ENCODE measurements at places on chromosomes 13 and 19. TPM values are rescaled to one million over a fixed set of nuclear protein-coding genes. Genes with fewer than 3 reads are reported as not detected.

STOML3 gene
- not detected for total RNA-seq

SHISA2 gene
- 0.17 TPM for total RNA-seq

NLRP5 gene
- total RNA-seq: not detected

CXCL17 gene
- total RNA-seq: not detected

CCNE1 gene
- total RNA-seq: 29.7 TPM

ZNF471 gene
- 0.39 TPM for total RNA-seq

TNFAIP8L1 gene
- 17.4 TPM for total RNA-seq

KCNJ14 gene
- total RNA-seq: 1.2 TPM

ANGPTL4 gene
- total RNA-seq: 2.9 TPM

ZNF724 gene
- total RNA-seq: 14.5 TPM

ZNF17 gene
- total RNA-seq: 4.2 TPM

DNA sequence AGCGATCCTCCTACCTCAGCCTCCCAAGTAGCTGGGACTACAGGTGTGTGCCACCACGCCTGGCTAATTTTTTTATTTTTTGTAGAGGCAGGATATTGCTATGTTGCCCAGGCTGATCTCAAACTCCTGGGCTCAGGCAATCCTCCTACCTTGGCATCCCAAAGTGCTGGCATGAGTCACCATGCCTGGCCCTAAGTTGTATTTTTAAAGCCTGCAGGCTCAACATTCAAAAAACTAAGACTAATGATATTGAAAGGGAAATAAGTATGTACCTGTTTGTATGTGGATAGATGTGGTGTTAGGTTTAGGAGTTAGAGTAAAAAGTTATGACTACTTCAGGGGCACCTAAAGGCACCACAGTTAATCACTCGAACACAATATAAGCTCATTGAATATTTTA lies 5.4 kb upstream of the IPO5 start:
- peaks cover 3% of the 10 kb centered on the region for H3K27me3 ChIP-seq
- H3K4me1 ChIP-seq: peaks cover 5% of the 10 kb centered on the region

GRCh38 chr19:867301-867793 lies 7.9 kb downstream of the CFD start:
- no peak overlapping the region for H3K4me3 ChIP-seq
- H3K36me3 ChIP-seq: peaks cover 7% of the 10 kb centered on the region

- H3K36me3 ChIP-seq: no peaks in the 10 kb centered on the region
- no peak for DNase-seq
- H3K27ac ChIP-seq: no peak overlapping the region
- no peaks in the 10 kb centered on the region for H3K4me1 ChIP-seq
- peaks cover 1% of the 10 kb centered on the region for H3K27me3 ChIP-seq
- no peak overlapping the region for H3K4me3 ChIP-seq
Measured at GRCh38 chr13:96080676-96081075, 9.2 kb upstream of the HS6ST3 start.

GRCh38 chr13:95406176-95406575 lies 104.9 kb upstream of the ABCC4 start:
- H3K27ac ChIP-seq: no peak overlapping the region
- no peak for DNase-seq
- no peaks in the 10 kb centered on the region for H3K36me3 ChIP-seq
- H3K4me3 ChIP-seq: no peak overlapping the region
- peaks cover 6% of the 10 kb centered on the region for H3K27me3 ChIP-seq

DNA sequence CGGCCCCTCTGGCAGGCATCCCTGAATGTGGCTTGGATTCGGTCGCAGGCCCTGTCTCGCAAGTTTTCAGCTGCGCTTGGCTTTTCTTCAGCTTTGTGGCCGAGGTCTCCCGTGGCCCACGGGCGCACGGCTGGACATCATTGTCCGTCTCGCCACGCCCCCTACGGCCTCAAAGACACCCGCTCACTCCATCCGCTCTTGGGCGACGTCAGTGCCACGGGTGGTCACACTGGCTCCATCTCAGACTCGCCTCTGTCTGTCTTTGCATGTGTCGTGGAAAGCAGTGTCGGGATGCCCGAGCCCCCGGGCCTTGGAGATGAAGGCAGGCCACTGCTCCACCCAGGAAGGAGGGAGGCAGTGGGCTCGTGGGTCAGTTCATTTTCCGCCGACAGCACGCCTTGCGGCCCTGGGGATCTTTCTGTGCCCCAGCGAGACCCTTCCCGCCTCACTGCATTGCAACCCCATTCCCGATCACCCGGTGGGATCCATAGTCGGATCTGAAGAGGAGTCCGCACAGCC lies 51.0 kb downstream of the ZNF146 start:
- no peak overlapping the region for H3K4me3 ChIP-seq
- H3K27me3 ChIP-seq: no peaks in the 10 kb centered on the region
- peaks cover 2% of the 10 kb centered on the region for H3K36me3 ChIP-seq
- H3K4me1 ChIP-seq: no peaks in the 10 kb centered on the region
- no peak overlapping the region for H3K27ac ChIP-seq

GRCh38 chr19:39936020-39936419 lies 1.6 kb upstream of the FCGBP start:
- peak overlapping the region; percentile 78 for H3K27ac ChIP-seq
- peaks cover 60% of the 10 kb centered on the region for H3K4me1 ChIP-seq
- no peaks in the 10 kb centered on the region for H3K27me3 ChIP-seq
- DNase-seq: no peak

DNA sequence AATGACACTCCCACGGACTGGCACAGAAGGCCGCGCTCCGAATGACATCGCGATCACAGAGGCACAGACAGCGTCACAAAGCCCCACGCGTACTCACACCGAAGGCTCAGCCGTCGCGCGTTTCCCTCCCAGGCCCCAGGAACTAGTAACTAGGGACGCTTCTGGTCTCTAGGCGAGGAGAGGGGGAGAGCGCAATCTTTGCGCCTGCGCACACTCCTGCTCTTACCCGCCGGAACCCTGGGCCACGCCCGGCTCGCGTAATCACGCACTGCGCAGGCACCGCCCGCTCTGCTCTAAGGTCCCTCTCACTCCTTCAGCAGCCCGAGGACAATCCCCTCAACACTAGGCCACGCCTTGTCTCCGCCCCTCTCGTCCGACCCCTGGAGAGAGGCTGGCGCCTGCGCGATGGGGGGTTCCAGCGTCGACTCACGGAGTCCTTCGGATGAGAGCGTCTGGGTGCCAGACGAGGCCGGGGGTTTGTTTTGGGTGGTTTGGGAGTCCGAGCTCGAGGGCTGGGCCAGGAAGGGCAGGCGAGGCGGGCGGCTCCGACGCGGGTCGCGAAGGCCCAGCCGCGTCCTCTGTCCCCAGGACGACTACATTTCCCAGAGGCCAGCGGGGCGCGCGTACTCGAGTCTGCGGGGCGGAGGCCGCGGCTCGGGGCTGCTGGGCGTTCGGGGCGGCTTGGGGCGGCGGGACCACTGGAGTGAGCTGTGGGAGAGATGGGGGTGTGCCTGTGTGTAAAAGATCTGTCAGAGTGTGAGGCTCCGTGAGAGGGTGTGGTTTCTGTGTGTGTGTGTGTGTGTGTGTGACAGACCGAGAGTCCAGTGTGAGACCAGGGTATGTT lies at the start of gene ZNF471:
Gene ZNF471, plus strand, starts transcription at position 410 of the 844 bp plus-strand sequence. CDS start 3,717 bp downstream, outside the sequence.
- peaks cover 20% of the 10 kb centered on the region for H3K36me3 ChIP-seq
- peaks cover 5% of the 10 kb centered on the region for H3K4me1 ChIP-seq
- DNase-seq: peak; percentile 79

GRCh38 chr19:43470288-43470687 lies 4.9 kb upstream of the LYPD3 start:
- peaks cover under 1% of the 10 kb centered on the region for H3K36me3 ChIP-seq
- H3K27me3 ChIP-seq: no peaks in the 10 kb centered on the region
- no peak overlapping the region for H3K4me3 ChIP-seq
- H3K4me1 ChIP-seq: peaks cover 43% of the 10 kb centered on the region

DNA sequence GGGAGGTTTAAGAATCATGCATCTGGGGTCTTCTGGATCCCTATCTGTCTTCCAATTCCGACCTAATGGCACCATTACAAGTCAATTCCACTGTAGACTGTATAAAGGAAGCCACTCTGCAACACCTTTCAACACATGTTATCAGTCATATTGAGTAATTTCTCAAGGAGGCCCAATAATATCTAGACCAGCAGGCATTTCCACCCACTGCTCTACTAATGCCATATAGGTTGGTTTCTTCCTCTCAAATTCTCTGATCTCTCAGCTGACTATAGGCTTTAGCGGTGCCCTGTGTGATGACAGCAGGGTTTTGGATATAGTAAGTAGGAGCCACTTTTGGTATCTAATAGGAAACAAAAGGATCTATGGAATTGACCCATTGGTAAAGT lies 12.4 kb upstream of the ITM2B start:
- H3K4me3 ChIP-seq: peak overlapping the region; percentile 65
- peak; percentile 46 for DNase-seq
- peaks cover 16% of the 10 kb centered on the region for H3K36me3 ChIP-seq
- peak overlapping the region; percentile 51 for H3K27ac ChIP-seq
- H3K27me3 ChIP-seq: peaks cover 3% of the 10 kb centered on the region

- peak; percentile 38 for DNase-seq
- H3K4me1 ChIP-seq: peaks cover 26% of the 10 kb centered on the region
- H3K27me3 ChIP-seq: no peaks in the 10 kb centered on the region
Measured at GRCh38 chr13:113216254-113217048, 7.0 kb downstream of the CUL4A start.

- H3K4me3 ChIP-seq: no peak overlapping the region
- H3K27ac ChIP-seq: no peak overlapping the region
- no peaks in the 10 kb centered on the region for H3K4me1 ChIP-seq
Measured at GRCh38 chr19:29798774-29799497, 12.9 kb upstream of the CCNE1 start.

GRCh38 chr13:23690668-23691067 lies 120.5 kb downstream of the TNFRSF19 start:
- no peaks in the 10 kb centered on the region for H3K36me3 ChIP-seq
- DNase-seq: no peak
- H3K4me1 ChIP-seq: no peaks in the 10 kb centered on the region
- no peak overlapping the region for H3K4me3 ChIP-seq

DNA sequence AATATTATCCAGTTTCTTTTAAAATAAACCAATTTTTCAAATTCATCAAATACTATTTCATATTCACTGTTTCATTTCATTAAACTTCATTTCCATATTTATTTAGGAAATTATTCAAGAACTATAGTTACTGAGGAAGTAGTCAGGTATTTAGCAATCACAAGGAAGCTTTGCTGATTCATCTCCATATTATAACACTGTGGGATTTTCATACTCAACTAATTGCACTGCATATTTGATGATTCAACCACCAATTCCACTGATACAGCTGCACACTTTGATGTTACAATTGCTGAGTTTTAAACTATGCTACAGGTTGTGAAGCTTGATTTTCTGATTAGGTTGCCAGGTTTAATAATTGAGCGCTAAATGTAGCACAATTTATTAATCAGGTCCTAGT lies 556.8 kb upstream of the SLITRK1 start:
- no peaks in the 10 kb centered on the region for H3K4me1 ChIP-seq
- no peak overlapping the region for H3K27ac ChIP-seq
- no peak overlapping the region for H3K4me3 ChIP-seq
- DNase-seq: no peak
- no peaks in the 10 kb centered on the region for H3K27me3 ChIP-seq

DNA sequence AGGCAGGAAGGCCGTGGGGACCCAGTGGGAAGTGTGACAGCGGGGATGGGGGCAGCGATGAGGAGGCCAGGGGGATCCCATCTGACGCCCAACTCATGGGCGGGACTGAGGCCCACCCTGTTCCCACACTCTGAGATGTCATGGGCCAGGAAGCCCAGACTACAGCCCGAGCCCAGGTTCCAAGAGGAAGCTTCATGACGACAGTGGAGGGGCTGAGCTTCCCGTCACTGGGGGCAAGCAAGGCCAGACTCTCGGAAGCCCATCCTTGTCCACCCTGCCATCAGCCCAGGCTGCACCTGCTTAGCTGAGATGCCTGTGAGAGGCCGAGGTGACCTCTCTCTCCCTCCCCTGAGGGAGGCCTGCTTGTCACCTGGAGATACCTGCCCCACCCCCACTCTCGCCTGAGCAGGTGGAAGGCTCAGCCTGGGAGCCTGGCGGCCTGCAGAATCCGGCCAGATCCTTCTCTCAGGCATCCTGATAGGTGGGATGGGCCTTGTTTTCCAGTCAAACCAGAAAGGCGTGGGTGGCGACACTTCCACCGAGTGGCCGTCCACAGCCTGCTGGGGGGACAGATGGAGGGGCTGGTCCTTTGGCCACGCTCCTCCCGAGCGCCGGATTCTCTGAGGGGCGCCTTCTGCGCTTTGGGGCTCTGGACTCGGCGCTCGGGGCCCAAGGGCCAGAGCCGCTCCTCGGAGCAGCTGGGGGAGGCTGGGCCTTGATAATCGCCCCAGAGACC lies 4.8 kb downstream of the ZBTB7A start:
- H3K27me3 ChIP-seq: no peaks in the 10 kb centered on the region
- H3K27ac ChIP-seq: peak overlapping the region; percentile 60
- H3K36me3 ChIP-seq: peaks cover 5% of the 10 kb centered on the region
- no peak for DNase-seq
- peaks cover 46% of the 10 kb centered on the region for H3K4me1 ChIP-seq
- H3K4me3 ChIP-seq: peak overlapping the region; percentile 20
